ENCODE measurements at places on chromosomes 11 and 22.

GRCh38 chr22:38455076-38455529 lies at the start of gene KCNJ4:
TSS of gene KCNJ4 (minus strand) at chr22:38455199. CDS start at chr22:38428132, 27,067 bp downstream.
- DNase-seq: no peak

GRCh38 chr22:48829908-48830307 lies 997.8 kb downstream of the BRD1 start:
- no peak for DNase-seq

- no peak for DNase-seq
Observed at GRCh38 chr11:37282367-37282766, 684.3 kb upstream of the RAG2 start.

GRCh38 chr11:66739983-66740382 lies 11.0 kb upstream of the SPTBN2 start:
- DNase-seq: peak; percentile 4

- no peak for DNase-seq
Observed at GRCh38 chr22:23276656-23277582, 96.6 kb downstream of the BCR start.

DNA sequence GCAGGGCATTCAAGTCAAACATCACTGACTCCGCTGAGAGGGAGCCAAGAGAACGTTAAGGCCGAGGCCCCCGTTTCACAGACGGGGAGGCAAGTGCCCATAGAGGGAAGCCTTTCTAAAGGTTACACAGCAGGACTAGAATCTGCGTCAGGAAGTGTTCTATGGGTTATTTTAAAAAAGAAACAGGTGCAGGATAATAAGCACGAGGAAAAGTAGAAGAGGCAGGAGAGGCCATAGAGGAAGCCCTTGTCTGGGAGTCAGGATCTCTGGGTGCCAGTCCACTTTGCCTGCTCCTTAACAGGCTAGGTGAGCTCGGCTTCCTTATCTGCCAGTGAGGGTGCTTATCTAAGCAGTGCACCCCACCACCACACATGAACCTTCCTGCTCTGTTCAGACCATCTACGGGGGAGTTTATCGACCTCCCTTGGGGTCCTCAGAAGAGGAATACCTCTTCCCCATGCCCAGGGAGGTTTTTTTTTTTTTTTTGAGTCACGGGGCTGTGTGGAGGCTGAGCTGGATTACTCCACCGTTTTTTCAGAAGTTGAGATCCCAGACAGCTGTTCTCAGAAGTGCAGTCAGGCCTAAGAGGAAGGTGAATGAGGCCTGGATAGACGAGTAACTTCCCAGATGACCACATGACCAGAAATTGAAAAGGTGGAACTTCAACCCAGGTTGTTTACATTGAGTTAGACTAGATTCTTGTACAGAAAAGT lies 1.2 kb upstream of the FCHSD2 start:
- DNase-seq: no peak

- no peak for DNase-seq
Observed at GRCh38 chr11:27847496-27847895, 147.2 kb upstream of the BDNF start.

GRCh38 chr11:3954448-3955298 lies 99.2 kb downstream of the STIM1 start:
- DNase-seq: no peak

DNA sequence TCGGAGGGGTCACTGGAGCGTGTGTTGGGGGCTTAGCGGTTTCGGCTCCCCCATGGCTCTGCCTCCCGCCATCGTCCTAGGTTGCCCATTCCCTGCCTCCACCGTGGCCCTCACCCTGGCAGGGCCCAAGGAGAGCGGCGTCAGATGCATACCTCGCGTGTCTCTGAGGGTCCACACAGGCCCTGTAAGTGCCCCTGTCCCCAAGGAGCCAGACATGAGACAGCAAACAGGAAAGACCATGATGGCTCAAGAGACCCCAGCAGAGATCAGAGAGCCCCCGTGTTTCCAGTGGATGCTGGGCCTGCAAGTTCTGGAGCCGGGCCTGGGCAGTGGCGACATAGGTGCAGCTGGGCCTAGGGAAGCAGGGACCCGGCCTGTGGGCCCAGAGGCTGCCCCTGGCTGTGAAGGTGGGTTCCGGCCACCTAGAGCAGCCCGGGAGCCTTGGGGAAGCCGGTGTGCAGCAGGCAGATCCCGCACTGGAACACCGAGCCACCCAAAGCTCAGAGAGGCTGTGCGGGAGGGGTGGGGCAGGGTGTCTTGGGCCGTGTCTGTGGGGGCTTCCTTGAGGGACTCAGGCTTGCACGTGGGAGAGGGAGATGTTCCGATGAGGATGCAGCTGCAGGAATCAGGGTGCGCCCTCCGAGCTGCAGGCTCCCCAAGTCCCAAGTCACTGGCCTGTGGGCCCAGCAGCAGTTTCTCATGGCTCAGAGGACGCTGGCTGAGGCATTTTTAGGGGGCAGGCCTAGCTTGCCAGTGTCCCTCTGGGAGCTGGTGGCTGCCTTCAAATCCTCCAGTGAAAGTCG lies 126.4 kb downstream of the KCNQ1OT1 start:
- no peak for DNase-seq

- DNase-seq: no peak
Observed at GRCh38 chr22:46504584-46504983, 32.8 kb downstream of the CELSR1 start.

- no peak for DNase-seq
Observed at GRCh38 chr11:34706709-34707461, 86.0 kb downstream of the EHF start.

- DNase-seq: no peak
Observed at GRCh38 chr11:9656864-9657263, 7.0 kb upstream of the SWAP70 start.

GRCh38 chr22:45867906-45868555 lies 108.9 kb downstream of the WNT7B start:
- DNase-seq: no peak

DNA sequence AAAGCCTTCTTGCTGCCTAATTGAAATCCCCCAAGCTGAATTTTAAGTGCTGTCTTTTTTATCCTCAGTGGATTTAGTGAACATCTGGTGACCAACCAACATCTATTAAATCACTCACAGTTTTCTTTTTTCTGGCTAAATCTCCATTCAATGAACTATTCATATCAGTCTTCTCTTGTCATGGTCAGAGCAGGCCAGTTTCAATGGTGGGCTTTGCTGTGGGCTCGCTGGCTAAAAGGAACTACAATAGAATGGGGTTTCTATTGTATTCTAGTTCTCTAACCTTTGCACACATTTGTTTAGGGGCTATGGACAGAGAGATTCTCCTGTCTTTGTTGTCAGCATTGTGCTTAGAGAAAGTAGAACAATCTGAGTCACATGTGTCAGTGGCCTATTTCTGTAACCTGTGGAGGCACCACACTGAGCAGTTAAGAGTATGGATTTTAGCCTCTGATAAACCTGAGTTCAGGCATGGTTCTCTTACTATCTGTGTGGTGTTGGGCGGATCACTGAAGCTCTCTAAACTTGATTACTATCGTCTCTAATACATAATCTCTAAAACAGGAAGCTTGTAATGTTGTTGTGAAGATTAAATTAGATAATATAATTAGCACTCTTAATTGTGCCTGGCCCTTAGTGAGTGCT lies 94.2 kb upstream of the CADM1 start:
- DNase-seq: no peak

- DNase-seq: no peak
Observed at GRCh38 chr11:135069890-135070289, 657.8 kb upstream of the B3GAT1 start.

DNA sequence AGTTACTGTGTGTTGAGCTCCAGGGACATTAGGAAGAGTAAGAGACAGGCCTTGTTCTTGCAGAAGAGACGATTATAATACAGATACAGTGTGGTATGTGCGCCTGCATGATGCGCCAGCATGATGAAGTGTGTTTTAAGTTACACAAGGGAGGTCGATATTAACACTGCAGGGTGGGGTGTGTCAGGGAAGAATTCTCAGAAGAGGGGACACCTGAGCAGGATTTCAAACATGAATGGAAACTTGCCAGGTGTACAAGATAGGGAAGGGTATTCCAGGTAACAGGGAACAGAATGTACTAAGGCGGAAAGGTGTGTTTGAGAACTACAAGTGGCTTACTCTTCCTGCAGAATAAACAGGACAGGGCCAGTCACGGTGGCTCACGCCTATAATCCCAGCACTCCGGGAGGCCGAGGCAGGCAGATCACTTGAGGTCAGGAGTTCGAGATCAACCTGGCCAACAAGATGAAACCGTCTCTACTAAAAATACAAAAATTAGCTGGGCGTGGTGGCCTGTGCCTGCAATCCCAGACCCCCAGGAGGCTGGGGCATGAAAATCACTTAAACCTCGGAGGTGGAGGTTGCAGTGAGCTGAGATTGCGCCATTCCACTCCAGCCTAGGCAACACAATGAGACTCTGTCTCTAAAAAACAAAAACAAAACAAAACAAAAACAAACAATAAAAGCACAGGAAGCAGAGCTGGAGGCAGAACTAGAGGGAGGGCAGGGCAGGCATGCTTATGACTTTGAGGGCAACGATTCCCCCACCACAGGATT lies 59.0 kb downstream of the SYN3 start:
- no peak for DNase-seq

- no peak for DNase-seq
Observed at GRCh38 chr11:69375316-69376154, 81.6 kb downstream of the MYEOV start.

GRCh38 chr11:86138958-86139357 lies 70.1 kb upstream of the PICALM start:
- no peak for DNase-seq

GRCh38 chr22:35132568-35132967 lies 66.6 kb downstream of the ISX start:
- DNase-seq: no peak

GRCh38 chr11:106077609-106078455 lies at the start of gene AASDHPPT:
TSS of gene AASDHPPT (plus strand) at chr11:106077662. CDS start at chr11:106077711, 49 bp downstream.
- DNase-seq: no peak

DNA sequence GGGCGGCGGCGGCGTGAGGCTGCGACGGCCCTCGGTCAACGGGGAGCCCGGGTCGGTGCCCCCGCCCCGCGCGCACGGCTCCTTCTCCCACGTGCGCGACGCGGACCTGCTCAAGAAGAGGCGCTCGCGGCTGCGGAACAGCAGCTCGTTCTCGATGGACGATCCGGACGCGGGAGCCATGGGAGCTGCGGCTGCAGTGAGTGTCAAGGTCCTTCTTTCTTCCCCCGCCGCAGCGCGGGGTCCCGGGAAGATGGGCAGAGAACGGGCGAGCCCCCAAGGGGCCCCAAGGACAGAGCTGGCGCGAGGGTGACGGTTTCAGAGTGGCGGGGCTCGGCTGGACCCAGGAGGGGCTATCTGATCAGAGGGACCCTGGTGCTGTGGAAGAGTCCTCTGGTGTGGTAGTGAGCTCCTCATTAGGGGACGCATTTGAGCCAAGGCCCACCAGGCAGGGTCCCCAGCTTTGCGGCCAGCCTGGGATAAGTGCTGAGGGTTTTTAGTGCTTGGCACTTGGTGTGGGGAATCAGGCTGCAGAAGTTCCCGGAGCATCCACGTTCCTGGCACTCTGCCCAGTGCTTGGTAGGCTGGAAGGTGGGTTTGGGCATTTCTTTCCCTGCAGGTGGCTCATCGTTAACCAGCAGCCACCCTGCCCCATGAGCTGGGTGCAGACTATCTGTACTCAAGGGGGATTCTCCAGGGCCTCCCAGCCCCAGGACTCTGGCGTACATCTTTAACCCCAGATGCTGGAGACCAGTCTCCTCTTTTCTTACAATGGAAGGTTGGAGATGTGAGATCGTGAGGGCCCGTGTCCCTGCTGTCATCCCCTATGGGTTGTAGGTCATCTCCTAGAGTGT lies 9.8 kb downstream of the EHBP1L1 start:
- no peak for DNase-seq

DNA sequence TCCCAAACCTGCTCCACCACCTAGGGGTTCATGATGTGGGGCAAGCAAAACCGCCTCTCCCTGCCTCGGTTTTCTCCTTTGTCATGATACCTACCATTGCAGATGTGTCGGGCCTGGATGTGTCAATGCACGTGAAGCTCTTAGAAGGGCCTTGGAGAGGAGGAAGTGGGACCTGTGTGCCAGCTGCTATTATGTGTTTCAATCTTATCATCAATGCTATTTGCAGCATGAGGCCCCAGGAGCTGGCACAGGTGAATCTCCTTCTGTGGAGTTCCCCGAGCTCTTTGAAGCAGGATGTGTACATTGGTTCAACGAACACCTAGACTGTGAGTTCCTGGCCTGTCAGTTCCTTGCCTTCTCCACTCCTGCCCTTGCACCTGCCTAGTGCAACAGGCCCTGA lies 331.6 kb downstream of the CTTN start:
- no peak for DNase-seq

GRCh38 chr11:2531987-2532703 lies 87.3 kb downstream of the KCNQ1 start:
- DNase-seq: no peak

DNA sequence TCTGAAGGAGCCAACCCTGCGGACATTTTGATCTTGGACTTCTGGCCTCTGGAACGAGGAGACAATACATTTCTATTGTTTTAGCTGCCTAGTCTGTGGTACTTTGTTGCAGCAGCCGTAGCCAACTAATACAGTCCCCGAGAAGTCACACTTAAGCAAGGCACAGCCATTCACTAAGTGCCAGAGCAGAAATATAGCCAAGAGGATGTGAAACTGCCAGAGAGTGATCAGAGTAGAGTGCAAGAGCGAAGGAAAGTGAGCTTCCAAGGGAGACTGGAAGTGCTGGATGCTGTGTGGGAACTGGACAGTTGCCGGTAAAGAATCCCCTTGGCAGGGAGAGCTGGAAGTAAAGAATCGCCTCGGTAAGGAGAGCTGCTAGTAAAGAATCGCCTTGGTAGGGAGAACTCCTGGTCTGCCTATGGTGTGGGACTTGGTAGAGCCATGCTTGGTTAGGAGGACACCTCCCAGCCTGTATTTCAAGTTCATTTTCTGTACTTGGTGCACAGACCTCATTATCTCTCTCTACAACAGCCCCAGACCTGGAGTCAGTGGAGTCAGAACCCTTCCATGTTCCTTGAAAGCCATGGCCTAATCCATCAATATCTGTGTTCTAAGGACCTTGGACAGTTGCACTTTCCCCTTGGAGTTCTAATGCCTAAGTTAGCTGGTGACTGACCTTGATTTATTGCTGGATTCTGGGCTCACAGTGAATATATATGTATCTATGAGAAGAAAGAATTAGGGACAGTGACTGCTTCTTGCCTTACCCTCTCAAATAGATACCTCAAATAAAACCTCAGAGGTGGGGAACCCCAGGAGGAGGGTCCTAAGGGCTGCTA lies 162.1 kb downstream of the LDLRAD3 start:
- DNase-seq: no peak

GRCh38 chr11:64136765-64137441 lies 29.0 kb downstream of the MACROD1 start:
- DNase-seq: no peak

- no peak for DNase-seq
Observed at GRCh38 chr11:17371614-17372013, 16.8 kb downstream of the KCNJ11 start.

DNA sequence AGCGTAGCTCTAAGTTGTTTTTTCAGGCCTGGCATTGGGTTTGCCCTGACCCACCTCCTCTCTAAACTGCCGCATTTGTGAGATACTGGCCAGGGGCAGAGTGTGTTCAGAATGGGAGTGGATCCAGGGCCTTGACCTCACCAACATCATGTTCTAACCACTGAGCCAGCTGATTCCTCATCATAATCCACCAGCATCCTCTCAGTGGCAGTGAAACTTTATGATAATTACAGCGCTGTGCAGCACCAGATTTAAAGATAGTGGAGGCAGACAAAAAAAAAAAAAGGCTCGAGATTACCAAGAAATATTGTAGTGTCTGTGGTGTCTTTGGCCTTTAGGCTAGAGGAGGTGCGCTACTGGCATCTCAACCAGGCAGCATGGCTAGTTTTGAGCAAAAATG lies 53.0 kb downstream of the KREMEN1 start:
- DNase-seq: no peak

GRCh38 chr11:21567645-21568290 lies 625.1 kb upstream of the ANO5 start:
- no peak for DNase-seq
